ENCODE measurements at places on chromosomes 4 and X.

DNA sequence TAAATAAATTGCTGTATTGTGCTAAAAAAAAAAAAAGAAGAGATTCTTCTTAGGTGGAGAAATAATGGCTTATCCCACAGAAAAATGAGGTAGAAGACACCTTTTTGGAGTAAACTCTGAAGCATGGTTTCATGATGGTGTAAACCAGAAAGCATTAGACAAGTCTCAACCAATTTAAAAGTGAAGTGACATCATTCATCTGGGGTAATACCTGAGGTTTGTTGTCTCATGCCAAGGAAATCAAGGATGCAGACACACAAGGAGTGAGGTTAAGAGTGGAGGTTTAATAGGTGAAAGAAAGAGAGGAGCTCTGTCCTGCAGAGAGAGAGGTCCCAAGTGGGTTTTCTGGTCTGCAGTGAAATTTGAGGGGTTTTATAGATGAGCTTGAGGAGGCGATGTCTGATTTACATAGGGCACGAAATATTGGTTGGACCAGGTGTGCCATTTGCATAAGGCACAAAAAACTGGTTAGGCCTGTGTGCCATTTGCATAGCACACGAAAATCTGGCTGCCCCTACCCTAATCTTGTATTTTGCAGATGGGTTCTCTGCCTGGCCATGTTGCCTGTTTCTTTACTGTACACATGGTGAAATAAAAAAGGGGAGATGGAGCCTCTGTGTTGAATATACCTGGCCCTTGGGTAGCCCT, 25.0 kb upstream of the CWH43 start:
- no peak for DNase-seq

DNA sequence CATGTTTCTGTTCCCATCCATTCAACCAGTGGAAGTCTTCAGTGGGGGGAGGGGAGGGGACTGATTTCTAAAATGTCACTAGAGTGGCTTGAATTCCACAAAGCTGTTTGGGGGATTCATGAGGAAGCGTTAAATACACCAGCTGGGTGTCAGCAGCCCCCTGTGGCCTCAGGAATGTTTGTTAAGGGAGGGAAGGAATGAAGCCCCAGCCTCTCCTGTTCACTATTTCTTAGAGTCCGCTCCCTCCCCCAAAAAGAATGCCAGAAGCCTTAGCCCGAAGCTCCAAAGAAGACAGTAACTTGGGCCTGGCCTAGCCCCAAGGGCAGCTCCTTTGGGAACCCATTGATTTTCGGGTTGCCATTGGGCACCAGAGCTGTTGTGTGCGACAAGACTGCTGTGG, 3.3 kb downstream of the SHROOM2 start:
- DNase-seq: no peak

- no peak for DNase-seq
These were observed 1.6 kb upstream of the F8 start for GRCh38 chrX:155023907-155024833.

- DNase-seq: no peak
These were observed 446.3 kb upstream of the GNPDA2 start for GRCh38 chr4:45172636-45173035.

- DNase-seq: no peak
These were observed 15.3 kb upstream of the NSUN7 start for GRCh38 chr4:40734497-40734896.

- no peak for DNase-seq
These were observed 336.3 kb upstream of the PITX2 start for GRCh38 chr4:110959041-110959643.

DNA sequence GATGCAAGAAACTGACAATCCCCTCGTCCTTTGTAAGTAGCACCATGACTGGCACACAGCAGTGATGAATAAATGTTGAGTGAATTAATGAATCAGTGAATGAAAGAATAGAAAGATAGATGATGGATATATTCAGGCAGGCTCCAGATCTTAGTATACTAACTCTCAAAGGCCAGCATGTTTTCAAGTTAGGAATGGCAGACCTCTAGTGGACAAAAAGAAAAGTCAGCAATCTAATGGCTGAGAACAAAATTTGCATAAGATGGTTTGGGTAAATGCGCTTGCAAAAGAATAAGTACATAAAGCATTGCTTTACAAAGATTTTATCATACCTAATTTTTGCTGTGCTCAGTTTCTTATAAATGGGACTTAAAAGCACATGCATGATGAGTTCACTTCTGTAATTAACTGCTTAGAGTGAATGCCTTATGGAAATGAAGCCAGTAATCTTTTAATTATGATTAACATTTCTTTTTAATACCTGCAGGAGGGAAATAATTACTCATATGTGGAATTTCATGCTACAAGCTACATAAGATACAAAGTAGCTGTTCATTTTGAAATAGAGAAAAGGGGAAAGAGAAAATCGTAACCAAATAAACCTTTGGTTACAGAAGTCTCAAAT, 126.9 kb upstream of the GPRIN3 start:
- DNase-seq: no peak

DNA sequence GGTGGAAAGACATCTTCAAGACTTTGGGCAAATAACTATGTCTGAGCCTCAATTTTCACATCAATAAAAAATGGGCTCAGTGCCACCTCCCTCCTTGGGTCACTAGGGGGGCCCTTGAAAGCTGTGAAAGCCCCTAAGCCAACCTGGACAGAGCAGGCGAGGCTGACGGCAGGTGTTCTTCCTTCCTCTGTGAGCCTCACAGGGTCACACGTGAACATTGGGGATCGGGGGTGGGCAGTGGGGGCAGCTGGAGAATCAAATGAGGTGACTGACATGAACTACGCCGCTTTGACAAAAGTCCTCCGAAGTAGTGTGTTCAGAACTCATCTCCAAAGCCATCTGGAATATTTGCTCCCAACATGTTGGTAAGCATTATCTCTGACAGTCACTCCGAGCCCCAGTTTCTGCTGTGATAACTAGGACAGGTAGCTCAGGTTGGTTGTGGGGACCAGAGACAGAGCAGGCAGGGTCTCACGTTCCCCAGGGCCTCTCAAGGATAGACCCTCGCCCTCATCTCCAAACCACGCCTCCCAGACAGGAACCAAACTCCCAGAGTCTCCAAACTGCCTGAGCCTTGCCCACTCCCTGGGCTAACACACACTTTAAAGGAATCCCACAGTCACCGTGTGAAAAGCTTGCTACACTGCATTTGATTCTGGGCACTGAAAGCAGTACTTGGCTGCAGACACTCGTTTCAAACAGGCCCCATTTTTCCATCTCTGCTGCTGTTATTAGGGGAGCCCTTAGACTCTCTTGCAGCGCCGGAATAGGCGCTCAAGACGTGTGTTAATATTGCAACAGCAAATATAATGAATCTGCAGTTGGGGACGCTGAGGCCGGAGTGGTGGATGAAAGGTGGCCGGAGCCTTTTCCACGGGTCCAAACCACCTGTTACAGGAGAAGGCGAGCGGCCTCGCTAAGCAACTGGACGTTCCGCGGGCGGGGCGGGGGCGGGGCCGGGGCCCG, 717 bp upstream of the WFS1 start:
- no peak for DNase-seq

GRCh38 chr4:37803348-37803973, 23.0 kb upstream of the PGM2 start:
- DNase-seq: no peak

- no peak for DNase-seq
These were observed 81.5 kb downstream of the QRFPR start for GRCh38 chr4:121299367-121299766.

DNA sequence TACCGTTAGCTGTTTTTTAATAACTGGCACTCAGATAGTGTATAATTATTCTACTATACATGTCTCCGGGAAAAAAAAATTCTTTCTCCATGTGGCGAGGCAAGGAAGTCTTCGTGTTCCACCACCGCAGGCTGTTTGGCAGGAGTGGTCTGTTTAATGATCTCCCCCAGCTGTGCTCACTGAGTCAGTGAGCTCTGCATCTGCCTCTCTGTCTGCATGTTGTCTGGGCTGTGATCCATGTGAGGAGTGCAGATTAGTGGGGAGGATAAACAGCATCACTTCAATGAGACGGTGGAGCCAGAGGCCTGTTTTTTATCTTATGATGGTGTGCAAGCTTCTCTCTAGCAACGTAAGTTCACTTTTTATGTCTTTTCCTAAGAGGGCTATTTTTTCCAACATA, 69.8 kb downstream of the RPS3A start:
- no peak for DNase-seq

DNA sequence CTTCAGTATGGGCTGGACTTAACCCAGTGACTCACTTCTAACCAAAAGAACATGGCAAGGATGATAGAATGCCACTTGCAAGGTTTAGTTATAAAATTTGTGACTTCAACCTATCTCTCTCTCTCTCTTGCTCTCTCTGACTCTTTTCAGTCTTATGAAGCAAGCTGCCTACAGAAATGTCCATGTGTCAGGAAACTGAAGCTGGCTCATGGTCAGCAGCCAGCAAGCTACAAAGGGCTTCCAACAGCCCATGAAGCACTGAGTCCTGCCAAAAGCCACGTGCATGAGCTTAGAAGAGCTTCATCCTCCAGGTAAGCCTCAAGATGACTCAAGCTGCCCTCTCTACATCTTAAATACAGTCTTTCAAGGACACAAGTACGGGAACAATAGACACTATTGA, 100.3 kb downstream of the HS3ST1 start:
- DNase-seq: no peak

DNA sequence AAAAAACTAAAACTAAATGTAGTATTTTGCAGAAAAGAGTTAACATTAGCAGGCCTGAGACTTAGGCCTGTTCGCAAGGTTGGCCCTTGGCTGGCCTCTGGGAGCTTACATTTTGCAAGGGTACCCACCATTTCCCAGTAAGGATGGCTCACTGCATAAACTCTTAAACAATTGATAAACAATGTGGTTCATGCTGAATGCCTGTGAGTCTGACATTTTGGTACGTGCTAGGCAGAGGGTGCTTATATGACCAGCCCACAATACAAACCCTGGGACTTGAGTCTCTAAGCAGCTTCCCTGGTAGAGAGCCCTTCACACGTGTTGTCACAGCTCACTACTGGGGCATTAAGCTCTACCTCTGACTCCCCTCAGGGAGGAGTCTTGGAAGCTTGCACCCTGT, 7.4 kb downstream of the PRPS2 start:
- DNase-seq: no peak

- no peak for DNase-seq
These were observed 2.9 kb downstream of the NDNF start for GRCh38 chr4:121069430-121069829.

GRCh38 chrX:57900975-57901374, 9.3 kb downstream of the ZXDA start:
- no peak for DNase-seq

DNA sequence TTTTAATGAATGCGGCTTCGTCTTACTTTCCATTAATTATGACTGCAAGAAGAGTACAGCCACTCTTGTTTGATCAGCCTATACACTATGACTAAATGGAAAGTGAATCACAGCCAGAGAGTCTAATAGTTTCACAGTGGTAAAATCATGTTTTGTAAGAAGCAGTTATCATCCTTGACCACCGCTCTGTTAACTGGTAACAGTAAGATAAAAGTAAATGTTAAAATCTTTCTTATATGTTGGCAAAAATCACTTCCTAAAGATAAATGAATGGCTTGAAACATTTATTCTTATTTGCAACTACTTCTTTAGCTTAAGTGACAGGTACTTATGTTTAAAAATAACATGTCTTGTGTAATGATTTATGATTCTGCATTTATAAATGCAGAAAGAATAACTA, 13.2 kb downstream of the GALNT7 start:
- DNase-seq: no peak

DNA sequence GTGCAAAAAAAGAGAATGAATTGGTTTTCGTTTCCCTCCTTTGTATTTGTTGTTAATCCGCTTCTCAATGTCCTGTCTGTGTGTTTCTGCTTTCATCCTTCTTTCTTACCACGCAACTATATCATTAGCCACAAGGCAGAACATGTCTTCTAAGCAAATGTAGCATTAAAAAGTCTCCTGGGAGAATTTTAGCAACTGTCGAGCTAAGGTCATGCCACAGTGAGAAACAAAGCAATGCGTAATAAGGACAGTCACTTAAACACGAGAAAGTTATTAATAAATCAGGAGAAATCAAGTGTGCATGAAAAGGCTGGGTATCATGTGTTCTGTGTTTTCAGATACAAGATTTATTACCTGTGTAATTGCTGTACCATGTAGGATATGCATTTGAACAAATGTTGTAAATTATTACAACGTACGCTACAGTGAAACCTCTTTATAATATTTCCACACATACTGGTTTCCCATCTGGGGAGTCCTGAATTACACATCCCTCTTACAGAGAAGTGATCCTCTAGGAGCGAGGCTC, 890.8 kb downstream of the TRIML1 start:
- no peak for DNase-seq

DNA sequence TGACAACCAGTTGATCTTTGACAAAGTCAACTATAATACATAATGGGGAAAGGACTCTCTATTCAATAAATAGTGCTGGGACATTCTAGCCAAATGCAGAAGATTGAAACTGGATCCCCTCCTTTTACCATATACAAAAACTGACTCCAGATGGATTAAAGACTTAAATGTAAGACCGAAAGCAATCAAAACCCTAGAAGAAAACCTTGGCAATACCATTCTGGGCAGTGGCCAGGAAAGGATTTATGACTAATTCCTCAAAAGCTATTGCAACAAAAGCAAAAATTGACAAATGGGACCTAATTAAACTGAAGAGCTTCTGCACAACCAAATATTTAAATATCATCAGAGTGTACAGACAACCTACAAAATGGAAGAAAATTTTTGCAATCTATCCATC, 185.1 kb downstream of the NPNT start:
- DNase-seq: no peak

DNA sequence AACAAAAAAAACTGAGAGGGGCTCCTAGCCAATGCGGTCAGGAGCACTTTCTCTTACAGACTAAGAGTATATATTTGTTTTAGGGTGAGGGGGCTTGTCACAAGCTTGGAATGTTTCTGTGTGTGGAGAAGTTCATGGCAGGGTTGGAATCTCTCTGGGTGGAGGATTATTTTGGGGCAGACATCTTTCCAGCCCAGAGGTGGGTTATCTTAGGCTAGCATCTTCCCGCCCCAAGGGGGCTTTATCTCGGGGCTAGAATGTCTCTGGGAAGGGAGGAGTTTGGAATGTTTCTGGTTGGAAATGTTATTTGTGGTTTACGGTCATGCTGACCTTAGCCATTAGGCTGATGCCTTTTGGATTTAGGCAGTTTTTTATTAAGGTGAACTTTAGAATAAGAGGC, 205.7 kb downstream of the RELL1 start:
- no peak for DNase-seq
